Liver (tissue), 10 donors: ENCODE measurements at places on chromosomes 5 and 9. TPM values are rescaled to one million over a fixed set of nuclear protein-coding genes. Genes with fewer than 3 reads are reported as not detected.
A peak's percentile ranks its signal among the peaks of the same experiment; 100 is the strongest.

DNA sequence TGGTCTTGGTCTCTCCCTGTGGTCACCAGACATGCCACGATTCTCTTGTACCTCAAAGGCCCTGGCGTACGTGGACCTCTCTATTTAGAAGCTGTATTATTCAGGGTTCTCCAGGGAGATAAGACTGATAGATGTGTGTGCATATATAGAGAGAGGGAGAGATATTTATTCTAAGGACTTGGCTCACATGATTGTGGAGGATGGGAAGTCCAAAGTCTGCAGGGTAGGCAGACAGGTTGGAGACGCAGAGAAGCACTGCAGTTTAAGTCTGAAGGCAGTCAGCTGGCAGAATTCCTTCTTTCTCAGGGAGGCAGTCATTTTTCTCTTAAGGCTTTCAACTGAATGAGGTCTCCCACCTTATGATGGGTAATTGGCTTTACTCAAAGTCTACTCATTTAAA, 16.3 kb downstream of the C9orf57 start:
- DNase-seq = no peak

DNA sequence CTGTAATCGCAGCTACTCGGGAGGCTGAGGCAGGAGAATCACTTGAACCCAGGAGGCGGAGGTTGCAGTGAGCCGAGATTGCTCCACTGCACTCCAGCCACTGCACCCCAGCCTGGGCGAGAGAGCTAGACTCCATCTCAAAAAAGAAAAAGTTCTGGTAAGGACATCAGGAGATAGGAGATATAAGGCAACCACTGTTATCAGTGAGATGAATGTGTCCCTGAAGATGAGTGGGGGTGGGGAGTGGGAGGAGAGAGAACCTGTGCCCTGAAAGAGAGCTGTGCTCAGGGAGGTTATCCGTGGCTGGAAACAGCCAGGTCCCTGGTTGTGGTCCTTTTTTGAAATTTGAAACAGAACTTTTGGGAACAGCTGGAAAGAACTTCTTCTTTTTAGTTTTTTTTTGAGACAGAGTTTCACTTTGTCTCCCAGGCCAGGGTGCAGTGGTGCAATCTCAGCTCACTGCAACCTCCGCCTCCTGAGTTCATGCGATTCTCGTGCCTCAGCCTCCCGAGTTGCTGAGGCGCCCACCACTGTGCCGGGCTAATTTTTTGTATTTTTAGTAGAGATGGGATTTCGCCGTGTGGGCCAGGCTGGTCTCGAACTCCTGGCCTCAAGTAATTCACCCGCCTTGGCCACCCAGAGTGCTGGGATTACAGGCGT, 2.6 kb downstream of the PTPA start:
- DNase-seq = no peak

DNA sequence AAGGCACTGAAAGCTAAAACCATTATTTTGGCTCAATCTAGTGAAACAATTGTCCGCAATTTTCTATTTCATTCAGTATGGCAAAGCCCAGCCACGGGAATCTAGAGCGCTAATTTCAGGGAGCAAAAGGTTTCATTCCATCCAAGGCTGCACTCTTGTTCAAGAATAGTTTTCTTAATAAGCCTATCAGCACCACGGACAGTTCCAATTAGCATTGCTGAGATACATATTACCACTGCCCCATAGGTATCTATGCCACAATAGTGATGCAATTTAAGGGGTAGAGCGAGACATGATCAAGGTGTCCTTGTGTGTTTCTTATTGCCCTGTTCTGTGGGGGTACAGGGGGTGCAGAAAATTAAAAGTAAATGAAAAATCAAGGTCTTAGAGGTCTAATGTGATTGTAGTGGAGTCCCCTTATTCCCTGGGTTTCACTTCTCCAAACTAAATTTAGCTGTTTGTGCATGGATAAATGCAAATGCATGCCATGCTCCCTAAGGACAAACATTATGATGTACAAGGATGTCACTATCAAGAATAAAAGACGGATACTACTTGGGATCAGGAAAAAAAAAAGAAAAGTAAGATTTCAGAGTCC, 45.5 kb downstream of the SPOCK1 start:
- no peak for DNase-seq

- no peak for DNase-seq
These were observed 13.1 kb downstream of the IL7R start for GRCh38 chr5:35869685-35870277.

DNA sequence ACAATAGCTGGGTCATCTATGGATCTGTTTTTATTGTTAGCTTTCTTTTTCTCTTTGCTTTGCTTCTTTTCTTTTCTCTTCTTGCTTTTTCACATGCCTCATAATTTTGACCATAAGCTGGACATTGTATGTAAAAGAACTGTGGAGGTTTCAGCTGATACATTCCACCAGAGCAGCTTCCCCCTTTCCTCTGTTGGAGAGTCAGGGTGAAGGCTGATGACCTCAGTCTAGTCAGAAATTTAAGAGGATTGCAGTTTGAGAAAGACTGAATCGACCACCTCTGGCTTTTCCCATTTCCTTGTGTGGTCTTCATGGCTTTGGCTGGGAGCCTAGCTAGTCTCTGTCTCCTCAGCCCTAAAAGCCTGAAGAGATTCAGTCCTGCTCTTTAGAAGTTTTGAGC, 42.0 kb downstream of the KCNIP1 start:
- no peak for DNase-seq

GRCh38 chr5:26482810-26483375, 555.5 kb downstream of the CDH9 start:
- no peak for DNase-seq

The ECM2 gene
- total RNA-seq = 42.0 TPM

GRCh38 chr5:168169791-168170190, 121.7 kb upstream of the WWC1 start:
- DNase-seq = no peak

The PCDHA8 gene
- total RNA-seq = not detected

- no peak for DNase-seq
These were observed 22.2 kb downstream of the AHRR start for GRCh38 chr5:343461-344401.

GRCh38 chr9:18676525-18676924, 202.6 kb downstream of the ADAMTSL1 start:
- no peak for DNase-seq

DNA sequence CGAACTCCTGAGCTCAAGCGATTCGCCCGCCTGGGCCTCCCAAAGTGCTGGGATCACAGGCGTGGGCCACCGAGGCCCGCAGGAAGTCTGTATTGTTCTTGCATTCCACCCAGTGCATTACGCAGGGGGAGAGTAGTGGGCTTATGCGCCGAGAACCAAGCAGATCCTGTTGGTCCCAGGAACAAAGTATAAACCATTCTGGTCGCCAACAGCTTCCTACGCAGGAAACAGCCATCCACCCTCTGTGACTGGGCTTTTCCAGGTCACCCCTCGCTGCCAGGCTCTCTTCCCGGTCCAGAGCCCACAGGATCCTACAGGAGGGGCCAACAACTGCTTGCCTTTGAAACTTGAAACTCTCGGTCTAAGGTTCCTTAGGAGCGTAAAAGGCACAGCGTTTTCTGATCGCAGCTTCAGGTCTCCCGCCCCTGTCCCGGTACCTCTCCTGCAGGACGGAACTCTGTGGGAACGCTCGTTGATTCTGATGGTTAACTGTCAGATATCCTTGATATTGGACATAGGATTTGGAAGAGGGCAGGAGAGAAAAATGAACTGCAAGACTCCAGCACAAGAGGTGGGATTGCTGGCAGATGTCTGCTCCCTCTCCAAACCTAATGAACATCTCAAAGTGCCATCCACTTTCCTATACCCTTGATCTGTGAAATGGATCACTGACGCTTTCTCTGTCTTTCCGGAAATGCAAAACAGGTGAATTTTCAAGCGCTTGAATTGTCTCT, 4.2 kb upstream of the ANXA2R start:
- DNase-seq = no peak

The ALDOB gene
- 1,744 TPM for total RNA-seq

The CCNO gene
- not detected for total RNA-seq

- no peak for DNase-seq
These were observed 756.2 kb downstream of the TLE1 start for GRCh38 chr9:80932947-80933780.

DNA sequence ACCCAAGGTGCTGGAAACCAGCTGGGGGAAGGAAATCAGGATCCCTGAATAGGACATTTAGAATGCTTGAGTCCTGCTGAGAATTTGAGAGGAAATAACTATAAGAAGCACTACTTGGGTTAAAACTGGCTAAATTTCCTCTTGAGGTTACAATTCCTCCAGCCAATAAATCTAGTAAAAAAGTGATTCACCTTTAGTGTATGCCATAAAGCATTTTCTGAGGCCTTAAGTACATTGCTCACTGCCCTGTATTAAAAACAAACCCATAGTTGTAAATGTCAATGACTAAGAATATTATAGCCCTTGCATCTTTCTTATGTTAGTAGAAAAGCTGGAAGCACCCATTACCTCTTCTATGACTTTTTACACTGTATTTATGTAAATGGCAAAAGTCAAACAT, 634.7 kb upstream of the ARRDC3 start:
- no peak for DNase-seq

DNA sequence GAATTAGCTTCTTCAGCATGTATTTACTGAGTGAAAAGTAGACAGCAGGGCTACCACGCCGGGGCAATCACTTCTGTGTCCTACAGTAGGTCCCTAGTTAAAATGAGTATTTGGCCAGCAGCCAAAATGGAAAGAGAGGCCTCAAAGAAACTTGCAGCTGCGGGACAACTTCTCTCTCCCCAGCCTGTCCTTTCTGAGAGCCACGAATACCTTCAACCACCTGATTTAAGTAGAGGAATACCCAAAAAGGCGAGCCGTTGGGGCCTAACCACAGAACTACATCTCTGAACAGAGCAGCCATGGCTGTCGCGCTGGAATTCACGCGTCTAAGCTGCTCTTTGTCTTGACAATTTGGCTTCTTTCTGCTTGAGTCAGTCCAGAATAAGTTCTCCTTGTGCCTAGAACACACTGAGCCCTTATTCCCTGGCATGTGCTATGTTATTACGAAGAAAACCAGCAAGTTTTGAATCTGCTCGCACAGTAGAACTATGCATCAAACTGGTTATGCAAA, 43.8 kb upstream of the GOLPH3 start:
- DNase-seq = no peak

The PHPT1 gene
- 40.4 TPM for total RNA-seq

DNA sequence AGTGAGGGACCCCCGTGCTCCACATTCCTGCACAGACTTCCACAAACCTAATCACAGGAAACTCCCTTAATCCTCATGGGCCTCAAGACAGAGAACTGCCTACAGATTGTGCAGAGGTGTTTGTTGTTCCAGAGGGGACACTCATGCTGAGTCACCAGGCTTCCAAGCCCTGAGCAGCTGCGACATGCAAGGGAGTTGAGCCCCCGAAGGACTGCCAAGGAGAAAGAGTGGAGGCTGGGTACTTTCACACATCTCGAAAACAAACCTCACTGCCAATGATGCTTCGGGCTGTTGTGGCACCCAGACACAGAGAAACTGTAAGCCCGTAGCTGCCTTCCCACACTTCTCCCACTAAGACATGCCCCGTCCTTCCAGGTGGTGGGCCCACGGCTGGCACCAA, 480.8 kb downstream of the CDH12 start:
- DNase-seq = no peak

DNA sequence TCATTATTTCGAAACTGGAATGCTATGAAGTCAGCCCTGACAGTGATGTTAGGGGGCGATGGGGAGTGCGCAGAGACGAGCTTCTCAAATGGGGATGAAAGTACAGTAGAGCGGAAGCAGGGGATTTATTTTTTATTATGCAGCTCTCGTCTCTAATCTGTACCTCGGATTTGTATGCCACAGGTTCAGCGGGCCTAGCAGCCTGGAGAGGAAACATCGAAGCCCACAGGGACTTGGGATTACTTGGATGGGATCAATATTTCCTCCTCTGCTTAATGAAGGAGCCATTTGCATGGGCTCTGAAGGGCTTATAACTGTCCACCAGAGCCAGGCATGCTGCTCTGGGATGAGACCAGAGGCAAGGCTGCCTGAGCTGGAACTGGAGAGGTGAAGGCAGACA, 133.5 kb upstream of the RAPGEF1 start:
- no peak for DNase-seq

GRCh38 chr5:181223729-181224389, 778 bp downstream of the TRIM41 start:
- DNase-seq = no peak

GRCh38 chr5:56979968-56980367, 28.0 kb upstream of the MIER3 start:
- no peak for DNase-seq

- peak; percentile 34 for DNase-seq
These were observed 73.8 kb downstream of the AMBP start for GRCh38 chr9:114004221-114004716.

DNA sequence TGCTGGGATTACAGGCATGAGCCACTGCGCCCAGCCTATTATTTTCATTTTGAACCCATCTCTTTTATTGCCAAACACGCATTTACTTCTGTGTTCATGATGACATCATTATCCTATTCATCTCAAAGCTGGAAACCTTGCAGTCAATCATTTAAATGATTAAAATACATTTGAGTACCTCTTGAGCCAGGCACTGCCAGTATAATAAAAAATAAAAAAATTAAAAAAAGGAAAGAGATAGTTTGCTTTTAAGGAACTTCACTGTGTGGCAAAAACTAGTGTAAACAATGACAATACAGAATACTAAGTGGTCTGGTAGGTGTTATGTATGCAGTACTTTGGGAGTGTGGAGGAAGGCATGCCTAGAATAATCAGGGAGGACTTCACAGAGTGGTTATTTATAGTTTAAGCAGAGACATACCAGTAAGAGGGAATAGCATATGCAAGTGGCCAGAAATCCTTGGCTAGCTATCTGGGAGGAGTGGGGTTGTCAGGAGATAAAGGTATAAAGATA, 8.6 kb downstream of the NSD1 start:
- DNase-seq = no peak

DNA sequence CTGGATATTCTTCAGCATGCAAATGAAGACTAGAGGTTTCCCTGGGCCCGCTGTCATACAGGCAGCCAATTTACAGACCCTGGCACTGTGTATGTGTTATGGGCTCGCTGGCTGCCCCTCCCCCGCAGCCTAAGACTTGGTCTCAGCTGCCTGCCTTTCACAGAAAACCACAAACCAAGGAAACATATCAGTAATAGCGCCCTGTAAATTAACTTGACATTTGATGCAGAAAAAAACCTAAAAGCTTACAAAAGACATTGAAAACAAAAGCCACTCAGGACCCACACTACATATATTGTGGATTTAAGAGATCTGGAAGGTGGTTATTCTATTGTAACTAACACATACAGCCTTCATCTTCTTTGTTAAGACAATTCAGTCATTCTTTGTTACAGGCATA, 287.0 kb upstream of the TMEM161B start:
- no peak for DNase-seq
